ENCODE measurements at places on chromosomes 7 and 10.
A peak's percentile ranks its signal among the peaks of the same experiment; 100 is the strongest.

DNA sequence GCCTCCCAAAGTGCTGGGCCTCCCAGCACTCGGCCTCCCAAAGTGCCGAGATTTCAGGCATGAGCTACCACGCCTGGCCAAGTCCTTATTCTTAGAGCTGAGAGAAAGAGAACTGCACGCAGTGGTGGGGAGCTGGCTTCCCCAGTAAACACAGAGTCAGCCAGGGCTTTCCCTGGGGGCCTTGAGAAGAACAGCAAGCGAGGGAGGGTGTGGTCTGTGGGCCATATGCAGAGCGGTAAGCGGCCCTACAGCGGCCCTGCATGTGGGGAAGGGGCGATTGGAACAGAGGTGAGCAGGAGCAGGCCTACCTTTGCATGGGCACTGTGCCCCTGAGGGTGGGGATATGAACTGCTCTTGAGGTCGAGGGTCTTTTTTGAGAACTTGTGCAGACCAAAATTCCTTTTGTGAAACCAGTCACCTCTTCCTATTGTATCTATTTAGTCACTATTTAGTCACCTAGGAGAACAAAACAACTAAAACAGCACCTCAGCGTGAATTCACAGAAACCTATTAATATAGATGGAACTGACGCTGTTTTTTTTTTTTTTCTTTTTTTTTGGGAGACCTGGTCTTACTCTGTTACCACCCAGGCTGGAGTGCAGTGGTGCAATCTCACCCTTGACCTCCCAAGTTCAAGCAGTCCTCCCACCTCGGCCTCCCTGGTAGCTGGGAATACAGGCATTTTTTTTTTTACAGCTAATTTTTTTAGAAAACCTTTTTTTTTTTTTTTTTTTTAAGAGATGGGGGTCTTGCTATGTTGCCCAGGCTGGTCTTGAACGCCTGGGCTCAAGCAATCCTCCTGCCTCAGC, 36.9 kb upstream of the SH2D4B start:
- DNase-seq: no peak

GRCh38 chr10:112996462-112996861, 46.4 kb downstream of the TCF7L2 start:
- DNase-seq: no peak

DNA sequence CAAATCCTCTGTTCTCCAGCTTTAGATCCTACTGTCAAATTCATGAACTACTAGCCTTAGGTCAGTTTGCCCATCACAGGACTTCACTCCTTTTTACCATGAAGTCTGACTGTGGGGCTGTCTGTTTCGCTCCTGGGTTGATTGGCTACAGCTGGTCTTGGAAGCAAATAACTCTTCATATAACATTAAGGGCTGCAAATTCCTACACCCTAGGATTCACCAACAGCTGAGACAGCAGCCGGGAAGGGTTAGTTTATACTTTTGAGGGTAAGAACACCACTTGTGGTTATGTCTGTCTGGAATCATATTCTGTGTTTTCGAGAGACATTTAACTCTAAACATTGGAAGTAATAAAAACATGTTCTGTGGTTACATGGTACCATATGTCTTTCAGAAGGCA, 55.9 kb upstream of the KIAA1217 start:
- no peak for DNase-seq

- no peak for DNase-seq
These were observed 83.9 kb upstream of the PAX2 start for GRCh38 chr10:100661520-100661919.

DNA sequence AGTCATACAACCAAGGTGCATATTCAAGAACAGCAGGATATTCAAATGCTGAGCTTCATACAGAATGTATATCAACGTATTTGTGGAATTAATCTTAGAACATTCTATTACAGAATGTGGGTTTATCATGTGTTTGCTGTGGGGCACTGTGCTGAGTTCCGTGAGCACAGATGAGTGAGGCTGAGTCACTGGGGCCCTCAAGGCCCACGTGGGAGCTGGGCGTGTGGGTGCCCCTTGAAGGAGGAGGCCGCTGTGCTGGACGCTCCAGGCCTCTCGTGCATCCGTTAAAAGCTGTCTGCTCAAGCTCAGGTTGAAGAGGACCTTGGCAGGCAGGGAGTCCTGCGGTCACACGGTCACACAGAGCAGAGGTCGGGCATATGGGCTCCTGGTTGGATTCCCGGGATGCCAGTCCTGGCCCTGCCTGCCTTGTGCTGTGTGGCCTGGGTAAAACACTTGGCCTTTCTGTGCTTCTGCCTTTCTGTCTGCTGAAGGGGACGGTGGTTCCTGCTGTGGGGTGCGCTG, 70.1 kb downstream of the GLRX3 start:
- DNase-seq: no peak

- DNase-seq: no peak
These were observed 46.3 kb downstream of the CUL2 start for GRCh38 chr10:35043796-35044344.

GRCh38 chr10:58956926-58957325, 219.5 kb upstream of the PHYHIPL start:
- no peak for DNase-seq

DNA sequence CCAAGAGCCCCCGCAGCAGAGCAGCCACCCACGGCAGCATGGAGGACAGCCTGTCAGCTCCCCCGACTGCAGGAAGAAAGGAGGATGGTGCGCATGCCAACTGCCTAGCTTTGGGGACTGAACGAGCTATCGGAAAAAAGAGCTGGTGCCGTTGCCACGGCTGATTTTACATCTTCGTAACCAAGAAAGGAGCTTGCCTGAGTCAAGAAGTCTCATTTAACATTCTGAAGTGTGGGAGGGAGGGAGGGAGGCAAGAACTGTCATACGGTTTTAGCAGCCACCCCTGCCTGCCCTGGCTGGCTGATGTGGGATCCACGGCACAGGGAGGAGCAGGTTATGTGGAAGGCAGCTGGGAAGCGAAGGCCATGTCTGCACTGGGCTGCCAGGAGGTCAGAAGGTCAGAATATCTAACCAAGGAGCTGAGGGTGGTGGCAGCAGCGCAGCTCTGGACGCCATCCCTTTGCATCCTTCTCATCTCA, 74.7 kb upstream of the CAMK2B start:
- DNase-seq: no peak

DNA sequence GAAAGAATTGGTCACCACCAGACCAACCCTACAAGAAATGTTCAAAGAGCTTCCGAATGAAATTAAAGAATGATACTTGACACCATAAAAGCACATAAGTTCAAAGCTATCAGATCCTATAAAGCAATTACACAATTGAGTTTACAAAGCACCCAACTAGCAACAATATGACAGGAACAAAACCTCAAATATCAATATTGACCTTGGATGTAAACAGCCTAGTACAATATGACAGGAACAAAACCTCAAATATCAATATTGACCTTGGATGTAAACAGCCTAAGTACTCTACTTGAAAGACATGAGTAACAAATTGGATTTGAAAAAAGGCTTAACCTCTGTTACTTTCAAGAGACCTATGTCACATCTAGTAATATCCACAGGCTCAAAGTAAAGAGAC, 1201.4 kb downstream of the XPNPEP1 start:
- DNase-seq: no peak

GRCh38 chr10:31742255-31742654, 186.4 kb downstream of the ARHGAP12 start:
- DNase-seq: no peak

- no peak for DNase-seq
These were observed 95.8 kb upstream of the ZNF716 start for GRCh38 chr7:57354195-57354594.

- no peak for DNase-seq
These were observed 75.6 kb upstream of the LYZL2 start for GRCh38 chr10:30705101-30705624.

GRCh38 chr7:80922253-80923049, 3.6 kb upstream of the SEMA3C start:
- no peak for DNase-seq

DNA sequence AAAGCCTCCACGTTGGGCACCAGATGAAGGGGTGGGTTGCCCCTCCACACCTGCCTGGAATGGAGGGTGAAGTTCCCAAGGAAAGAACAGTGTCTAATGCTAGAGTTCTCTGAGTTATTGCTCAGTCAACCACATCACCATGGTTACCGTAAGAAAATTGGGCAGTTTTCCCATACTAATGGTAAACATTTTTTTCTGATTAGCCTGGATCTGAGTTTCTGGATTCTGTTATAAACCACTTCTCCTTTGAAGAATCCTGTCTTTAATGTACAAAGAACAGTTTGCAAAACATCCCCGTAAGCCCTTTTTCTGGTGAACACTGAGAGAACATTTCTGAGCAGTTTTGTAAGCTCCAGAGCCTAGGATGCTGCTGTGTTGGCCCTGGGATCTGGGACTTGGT, 45.5 kb downstream of the ABCC2 start:
- DNase-seq: no peak

DNA sequence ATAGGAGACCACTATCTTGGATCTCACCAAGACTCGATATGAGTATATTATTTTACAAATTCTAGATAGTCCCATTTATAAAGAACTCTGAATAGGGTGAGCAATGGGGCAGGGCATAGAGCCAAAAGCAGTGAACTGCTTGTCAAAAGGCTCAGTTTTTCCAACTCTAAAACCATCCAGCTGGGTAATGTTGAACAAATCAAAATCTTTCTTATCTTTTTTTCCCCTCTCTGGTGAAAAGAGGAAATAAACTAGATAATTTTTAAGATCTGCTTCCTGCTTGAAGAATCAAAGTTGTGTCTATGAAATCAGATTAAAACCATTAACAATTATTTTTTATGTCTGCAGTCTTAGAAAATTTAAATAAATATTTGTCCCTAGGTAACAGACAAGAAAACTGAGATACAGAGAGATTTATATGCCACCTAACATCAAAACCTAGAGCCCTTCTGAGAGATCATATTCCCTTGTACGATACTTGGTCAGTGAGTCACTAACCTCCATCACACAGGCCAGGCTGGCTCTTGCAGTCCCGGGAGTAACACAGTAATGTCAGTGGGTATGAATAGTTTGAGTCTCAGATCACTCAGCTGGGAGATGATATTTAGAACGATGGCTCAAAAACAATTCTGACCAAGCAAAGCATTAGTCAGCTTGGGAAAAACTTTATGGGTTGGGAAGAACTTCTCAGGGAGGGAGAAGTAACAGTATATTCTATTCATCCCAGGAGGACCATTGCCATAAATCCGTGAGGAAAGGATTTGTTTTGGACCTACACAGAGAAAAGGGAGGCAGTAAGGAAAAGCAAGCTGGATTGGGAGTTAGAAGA, 178.8 kb downstream of the REEP3 start:
- DNase-seq: peak; percentile 21

GRCh38 chr7:110157631-110158362, 933.1 kb upstream of the LRRN3 start:
- peak; percentile 2 for DNase-seq

DNA sequence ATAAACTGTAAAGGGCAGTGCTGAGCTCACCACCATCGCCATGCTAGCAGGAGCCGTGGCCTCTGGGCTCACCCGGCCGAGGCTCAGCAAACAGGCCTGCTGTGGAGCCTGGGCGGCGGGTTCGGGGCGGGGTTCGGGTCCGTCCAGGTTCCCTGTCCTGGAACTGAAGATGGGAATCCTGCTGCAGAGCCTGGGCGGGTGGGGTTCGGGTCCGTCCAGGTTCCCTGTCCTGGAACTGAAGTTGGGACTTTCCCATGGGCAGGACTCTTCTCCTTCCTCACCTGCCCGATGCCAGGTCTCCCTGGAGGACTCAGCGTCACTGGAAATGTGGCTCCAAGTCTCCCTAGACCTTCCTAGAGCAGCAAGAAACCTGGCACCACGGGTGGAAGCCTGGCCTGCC, 36.6 kb downstream of the EN2 start:
- no peak for DNase-seq

GRCh38 chr7:53504914-53505313, 469.5 kb downstream of the POM121L12 start:
- DNase-seq: no peak

- no peak for DNase-seq
These were observed 120.6 kb downstream of the MTPAP start for GRCh38 chr10:30228417-30229036.

GRCh38 chr7:47543714-47544113, 38.2 kb downstream of the TNS3 start:
- no peak for DNase-seq

- no peak for DNase-seq
These were observed 4.9 kb upstream of the RRP12 start for GRCh38 chr10:97406064-97406463.

- no peak for DNase-seq
These were observed 45.6 kb downstream of the ZNF277 start for GRCh38 chr7:112252141-112252540.

DNA sequence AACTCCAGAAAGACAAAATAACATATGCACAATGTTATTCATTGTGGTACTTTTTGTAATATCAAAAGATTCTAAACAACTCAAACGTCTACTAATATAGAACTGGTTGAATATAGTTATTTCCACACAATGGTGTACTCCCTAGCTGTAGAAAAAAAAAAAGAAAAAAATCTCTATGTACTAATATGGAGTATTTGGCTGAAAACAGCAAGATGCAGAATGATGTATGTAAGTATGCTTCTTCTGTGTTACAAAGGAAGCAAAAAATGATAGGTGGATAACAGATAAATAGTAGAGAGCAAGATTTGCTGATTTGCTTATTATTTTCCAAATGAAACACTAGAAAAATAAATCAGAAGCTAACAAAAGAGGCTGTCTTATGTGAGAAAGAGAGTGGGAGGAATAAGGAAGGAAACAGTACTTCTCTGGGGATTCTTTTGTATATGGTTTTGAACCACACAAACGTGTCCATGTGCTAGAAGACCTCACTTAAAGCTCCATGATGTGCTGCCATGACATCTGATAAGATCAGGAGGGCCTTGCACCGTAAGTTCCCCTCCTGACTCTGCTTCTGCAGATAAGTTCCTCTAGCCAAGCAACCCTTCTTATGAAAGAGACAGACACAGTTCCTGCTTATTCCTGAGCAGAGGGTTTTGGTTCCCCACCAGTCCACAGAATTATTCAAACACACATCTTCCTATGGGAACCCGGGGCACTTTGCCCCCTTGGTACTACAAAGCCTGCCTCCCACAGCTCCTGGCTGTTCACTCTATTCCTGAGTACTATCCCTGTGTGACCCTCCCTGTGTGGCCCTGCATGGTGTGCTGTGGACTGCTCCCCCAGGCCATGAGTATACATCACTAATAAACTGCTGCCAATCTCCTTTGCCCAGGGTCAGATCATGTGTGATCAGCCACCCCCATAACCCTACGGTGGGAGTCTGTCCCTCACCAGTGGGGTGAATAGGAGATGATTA, 159.1 kb downstream of the CCDC71L start:
- no peak for DNase-seq

DNA sequence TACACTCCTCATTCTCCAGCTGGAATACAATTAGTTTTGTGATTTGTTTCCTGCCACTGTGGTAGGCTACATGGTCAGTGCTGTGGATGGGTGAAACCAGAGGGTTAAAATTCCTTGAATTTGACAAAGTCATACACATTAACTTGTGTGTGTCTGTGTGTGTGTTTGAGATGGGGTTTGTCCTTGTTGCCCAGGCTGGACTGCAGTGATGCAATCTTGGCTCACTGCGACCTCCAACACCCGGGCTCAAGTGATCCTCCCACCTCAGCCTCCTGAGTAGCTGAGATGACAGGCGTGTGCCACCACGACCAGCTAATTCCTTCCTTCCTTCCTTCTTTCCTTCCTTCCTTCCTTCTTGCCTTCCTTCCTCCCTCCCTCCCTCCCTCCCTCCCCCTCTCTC, 24.8 kb upstream of the GIMAP8 start:
- no peak for DNase-seq

- no peak for DNase-seq
These were observed 20.8 kb downstream of the GHRHR start for GRCh38 chr7:30984359-30985107.

Measured in SW 1271 (cell line).